ENCODE measurements at places on chromosomes 16 and 17.

- DNase-seq, result no peak
Measured at GRCh38 chr16:81143921-81144471, 47.8 kb upstream of the GCSH start.

GRCh38 chr17:38579934-38580333, 25.8 kb downstream of the SRCIN1 start:
- DNase-seq, result no peak

DNA sequence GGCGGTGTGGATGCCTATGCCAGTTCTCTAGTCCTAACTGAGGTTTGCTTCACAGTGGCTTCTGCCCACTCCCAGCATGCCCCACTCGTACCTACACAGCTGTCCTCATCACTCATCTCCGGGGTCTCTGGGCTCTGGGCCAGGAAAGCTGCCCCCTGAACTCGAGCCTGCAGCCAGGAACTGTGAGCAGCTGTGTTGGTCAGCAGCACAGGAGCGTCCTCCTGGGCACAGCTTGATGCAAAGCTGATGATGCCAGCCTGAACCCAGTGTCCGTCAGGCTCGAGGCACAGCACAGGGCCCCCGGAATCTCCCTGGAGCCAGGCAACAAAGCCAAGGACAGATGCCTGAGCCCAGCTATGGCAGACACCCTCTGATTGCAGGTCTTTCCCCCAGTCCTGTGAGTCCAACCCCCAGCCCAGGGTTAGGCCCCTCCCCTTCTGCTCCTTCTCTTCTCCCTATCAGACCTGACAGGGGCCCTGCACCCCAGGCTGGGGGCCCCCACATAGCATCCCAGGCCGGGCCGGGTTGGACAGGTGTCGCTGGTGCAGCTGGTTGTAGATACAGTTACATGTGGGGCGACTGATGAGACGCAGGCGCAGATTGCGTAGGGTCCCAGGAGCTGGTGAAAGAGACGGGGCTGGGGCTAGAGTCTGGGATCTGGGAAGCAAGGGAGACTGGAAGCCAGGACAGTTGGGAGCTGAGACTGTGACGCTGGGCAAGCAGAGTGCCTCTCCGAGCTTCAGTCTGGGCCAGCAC, 2.7 kb downstream of the PRSS53 start:
- DNase-seq, result no peak

DNA sequence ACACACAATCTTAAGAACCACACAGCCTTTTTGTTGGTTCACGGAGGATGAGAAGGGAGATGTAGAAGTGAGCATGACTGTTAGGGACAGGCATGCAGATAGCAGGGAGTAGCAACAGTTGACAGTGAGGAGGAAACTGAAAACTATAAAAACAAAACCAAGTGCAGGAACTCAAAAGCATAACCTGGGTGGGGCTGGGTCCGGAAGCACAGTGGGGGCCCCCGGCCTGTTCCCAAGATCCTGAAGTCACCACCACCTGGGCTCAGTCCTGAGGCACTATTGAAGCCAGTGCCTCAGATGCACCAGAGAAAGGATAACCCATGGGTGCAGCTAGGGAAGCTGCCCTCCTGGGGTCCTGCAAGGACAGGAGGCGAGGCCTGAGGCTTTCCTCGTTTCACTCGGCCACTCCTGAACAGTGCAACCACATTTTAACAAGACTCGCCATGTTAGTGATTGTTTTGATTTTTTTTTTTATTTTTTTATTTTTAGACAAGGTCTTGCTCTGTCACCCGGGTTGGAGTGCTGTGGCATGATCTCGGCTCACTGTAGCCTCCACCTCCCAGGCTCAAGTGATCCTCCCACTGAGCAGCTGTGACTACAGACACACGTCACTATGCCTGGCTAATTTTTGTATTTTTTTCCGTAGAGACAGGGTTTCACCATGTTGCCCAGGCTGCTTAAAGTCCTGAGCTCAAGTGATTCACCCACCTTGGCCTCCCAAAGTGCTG, 27.7 kb upstream of the CBX4 start:
- DNase-seq, result peak; percentile 60

DNA sequence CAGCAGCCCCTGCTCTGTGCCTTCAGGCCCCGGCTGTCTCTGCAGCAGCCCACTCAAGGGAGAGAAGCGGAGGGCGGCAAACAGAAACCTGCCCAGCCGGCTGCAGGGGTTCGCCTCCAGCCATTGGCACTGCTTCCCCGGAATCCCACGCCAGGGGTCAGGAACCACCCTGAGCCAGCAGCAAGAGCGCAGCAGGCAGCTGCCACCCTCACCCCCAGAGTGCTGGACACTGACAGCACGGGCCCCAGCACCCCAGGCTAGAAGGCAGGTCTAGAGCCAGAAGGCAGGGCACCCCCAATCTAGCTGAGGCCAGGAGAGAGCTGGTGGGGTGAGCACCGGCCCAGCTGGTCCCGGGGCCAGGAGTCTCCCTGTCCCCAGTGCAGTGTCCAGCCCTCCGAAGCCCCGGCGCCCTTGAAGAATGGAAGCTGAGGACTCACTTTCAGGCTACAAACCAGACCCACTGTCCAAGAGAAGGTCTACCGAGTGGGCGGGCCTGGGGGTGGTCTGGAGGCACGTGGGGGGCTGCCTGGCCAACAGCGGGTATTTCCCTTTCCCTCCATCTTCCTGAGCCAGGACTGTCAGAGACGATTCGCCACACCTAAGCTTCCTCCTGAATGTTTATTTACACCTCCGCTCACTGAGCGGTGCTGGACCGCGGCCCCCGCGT, 8.4 kb downstream of the UBALD2 start:
- DNase-seq, result peak; percentile 33

All from kidney (tissue), 22 donors.